Omental fat pad (tissue), 4 donors: ENCODE measurements at places on chromosomes 3 and 15.

GRCh38 chr15:37019479-37020433 lies 80.6 kb downstream of the MEIS2 start:
- no peak for DNase-seq

DNA sequence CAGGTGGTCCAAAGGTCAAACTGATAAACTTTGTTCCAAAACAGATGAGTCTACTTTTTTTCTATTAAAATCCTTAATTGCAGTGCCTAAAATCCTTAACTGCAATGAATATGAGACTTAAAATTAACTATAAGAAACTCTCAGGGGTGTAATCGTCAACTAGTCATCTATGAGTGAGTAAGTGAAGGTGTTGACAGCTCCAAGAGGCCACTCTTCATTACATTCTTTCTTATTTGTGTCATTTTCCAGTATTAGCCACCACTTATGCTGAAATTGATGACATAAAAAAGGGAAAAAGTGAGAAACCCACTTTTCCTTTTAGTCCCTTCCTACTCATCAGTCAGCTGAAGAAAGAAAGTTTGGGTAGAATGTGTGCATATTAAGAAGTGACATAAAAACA lies 12.6 kb upstream of the NPAP1 start:
- no peak for DNase-seq

DNA sequence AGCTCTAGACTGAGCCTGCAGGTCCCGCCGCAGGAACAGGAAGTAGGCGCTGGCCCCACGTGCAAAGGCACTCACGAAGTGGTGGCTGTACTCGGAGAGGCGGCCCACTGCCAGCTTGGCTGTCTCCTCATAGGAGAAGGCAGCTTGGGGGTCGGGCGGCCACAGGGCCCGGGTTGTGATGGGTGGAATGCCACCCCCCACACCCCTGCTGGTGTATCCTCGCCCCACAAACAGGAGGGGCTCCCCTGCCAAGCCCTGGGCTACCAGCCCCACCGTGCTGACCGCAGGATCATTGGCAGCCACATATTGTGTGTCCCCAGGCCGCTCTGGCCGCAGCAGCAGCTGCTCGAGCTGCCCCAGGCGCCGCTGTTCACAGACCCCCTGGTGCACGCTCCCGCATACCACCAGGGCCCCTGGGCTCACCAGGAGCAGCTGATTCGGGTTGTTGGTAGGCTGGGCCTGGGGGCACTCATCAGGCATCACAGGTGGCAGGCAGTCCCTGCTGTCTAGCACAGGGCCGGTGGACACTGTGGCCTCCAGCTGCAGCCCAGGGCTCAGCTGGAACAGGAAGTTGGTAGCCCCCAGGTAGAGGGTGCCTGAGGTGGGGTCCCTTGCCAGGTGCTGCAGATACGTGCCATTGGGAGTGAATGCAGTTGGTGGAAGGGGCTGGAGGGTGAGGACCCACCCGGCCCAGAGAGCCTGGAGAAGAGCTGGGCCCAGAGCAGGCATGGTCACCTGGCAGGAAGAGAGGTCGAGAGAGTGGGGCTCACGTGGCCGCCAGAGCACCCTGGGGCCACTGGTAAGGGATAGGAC lies 5.8 kb downstream of the PLXNB1 start:
- DNase-seq = no peak

GRCh38 chr15:58016581-58017175 lies 48.8 kb downstream of the ALDH1A2 start:
- DNase-seq = no peak

DNA sequence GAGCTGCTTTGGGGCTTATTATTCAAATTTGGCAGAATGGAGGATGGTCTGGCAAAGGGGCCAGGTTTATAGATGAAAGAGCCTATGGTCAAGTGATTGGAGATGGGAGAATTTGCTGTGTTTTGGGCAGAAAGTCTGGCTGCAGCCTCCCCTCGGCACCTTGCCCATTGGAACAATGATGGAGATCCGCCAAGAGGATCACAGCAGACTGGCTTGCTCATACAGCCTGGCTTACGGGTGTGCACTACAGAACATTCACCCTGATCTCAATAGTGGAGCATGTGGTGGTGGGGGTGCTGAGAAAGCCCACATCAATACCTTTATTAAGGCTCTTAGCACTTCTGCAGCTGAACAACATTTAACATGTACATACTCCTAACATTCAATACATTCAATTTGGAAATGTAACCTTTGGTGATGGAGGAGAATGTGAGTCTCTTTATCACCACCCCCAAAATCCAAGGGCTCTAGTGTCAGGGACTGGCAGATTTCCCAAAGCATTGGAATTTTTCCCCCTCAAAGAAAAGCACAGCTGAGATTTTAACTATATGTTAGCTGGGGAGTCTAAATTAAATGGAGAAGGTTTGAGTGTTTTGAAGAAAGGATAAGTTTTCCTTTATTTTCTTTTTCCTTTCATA lies 118.4 kb upstream of the TMC3 start:
- DNase-seq = no peak

DNA sequence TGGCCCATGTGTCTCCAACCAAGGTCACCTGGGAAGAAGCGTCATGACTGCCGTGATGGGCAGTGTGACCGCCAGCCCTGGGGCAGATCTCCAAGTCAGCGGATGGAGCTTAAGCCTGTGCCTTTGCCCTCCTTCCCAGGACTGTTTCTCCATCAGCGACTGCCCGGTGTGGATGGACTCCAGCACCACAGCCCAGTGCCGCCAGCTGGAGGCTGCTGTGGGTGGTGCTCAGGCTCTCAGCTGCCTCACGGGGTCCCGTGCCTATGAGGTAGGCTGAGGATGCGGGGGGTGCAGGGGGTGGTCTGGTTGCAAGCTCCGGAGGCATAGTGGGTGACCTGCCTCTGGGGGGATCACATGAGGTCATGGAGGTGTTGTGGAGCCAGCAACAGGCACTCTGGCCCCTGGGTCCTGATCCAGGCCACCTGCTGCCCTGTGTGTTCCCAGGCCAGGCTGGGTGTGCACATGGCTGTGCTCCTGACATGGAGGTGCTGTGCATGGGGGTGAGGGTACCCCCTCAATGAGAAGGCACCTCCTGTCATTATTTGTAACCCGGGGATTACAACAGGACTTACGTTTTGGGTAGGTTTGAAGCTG lies 19.0 kb downstream of the XYLB start:
- no peak for DNase-seq

GRCh38 chr15:68197170-68197492 lies 8.0 kb downstream of the CALML4 start:
- DNase-seq = no peak

- no peak for DNase-seq
Measured at GRCh38 chr15:99399061-99399460, 147.8 kb downstream of the LRRC28 start.

DNA sequence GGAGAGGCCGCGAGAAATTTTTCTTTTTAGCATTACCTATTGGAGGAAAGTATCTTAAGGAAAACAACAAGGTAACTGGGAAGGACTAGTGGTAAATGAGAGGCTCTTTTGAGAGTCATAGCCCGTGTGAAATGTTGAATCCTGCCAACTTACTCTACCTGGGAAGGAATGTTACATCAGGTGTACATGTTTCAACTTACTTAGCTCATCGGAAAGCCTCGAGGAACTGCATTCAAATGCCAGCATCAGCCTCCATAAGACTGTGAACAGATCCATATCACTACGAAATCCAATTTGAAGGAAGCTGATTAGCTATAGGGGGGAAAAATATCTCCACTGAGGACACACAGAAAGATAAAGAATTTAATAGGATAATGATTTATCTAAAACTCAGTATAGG lies 72.3 kb upstream of the PDZRN3 start:
- DNase-seq = no peak

GRCh38 chr15:99704444-99704838 lies 28.8 kb downstream of the LYSMD4 start:
- no peak for DNase-seq
